ENCODE measurements at places on chromosomes 6 and 20.

DNA sequence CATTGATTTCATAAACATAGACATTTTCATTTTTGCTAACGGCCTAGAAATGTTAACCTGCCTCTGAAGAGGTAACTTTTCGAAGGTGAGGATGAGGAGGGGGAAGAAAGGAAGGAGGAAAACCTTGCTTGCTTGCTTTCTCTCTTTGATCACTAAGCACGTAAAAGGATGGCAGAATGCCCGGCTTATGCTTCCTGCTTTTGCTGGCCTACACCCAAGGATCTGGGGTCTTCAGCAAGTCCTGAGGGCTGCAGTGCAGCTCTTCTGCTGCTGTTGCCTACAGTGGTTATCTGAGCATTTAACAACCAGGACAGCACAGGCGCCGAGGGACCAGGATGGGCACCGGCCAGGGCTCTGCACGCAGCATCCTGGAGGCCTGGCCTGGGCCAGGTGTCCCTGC lies 150.8 kb upstream of the TAB2 start:
- DNase-seq, result peak; percentile 37

- no peak for DNase-seq
Observed at GRCh38 chr20:39756828-39757227, 794.7 kb downstream of the DHX35 start.

DNA sequence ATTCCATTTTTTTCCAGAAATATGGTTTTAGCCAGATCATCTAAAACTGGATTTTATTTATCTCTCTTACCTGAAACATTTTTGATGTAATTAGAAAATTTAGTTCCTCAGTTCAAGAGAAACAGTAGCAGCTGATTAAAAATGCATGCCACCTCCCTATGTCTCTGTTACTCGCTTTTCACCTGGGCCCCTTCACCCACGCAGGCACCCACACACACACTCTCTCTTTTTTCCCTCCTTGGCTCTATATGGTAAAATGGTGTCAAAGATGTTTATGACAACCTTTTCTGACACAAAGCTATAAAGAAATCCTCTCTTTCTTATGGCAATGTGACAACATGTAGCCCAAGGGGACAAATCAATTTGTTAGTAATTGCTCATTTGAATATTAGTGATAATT lies 5.8 kb upstream of the SGK1 start:
- DNase-seq, result no peak

DNA sequence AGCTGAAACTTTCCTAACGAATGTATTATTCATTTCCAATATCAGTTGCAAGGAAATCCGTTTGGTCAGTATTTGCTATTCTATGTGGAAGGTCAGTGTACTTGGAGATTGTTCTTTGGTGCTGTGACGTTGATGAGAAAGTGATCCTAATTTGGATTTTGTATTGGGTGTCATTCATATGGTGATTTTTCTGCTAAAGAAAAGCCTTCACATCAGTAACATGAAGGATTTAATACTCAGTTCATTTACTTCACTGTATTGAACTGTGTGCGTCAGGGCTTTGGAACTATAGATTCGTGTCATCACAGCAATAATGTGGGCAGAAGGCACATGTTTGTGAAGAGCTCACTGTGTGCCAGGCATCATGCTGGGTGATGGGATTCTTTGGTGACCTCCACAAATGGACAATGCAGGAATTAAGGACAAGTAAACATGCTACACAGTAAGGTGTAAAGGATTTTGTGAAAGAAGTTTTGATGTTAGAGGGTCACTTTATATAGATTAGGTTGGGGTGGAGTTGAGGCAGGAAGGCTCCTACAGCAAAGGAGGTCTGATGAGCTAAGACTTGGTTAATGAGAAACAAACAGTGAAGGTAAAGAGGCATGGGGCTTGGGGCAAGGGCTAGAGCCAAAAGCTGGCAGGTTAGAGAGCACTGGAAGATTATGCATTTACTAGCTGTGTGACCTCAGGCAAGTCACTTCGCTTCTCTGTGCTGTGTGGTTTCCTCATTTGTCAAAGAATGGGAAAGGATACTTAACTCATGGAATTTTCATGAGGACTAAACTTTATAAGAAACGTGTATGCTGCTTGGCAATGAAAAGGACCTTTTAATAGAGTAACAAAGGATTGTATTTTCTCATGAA lies 12.1 kb downstream of the ARID1B start:
- DNase-seq, result no peak

GRCh38 chr6:53834132-53834531 lies 39.3 kb downstream of the LRRC1 start:
- no peak for DNase-seq

GRCh38 chr6:38187325-38187724 lies 367.8 kb downstream of the ZFAND3 start:
- no peak for DNase-seq

DNA sequence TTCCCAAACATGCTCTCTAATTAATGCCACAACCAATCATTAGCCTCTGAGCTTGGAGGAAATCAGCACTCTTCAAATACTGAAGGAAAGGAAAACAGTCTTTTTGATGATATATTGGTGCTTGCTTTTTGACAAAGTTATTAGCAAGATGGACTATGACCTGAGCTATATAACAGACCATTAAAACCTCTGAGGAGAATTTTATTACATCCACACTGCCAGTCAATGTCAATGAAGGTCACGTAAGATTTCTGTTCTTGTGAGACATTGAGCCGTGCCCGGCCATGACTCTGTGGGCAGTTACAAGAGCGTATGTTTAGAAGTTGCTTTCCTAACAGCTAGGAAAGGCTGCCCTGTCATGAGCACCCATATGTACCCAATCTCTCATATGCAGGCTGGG lies 659.0 kb downstream of the UTRN start:
- DNase-seq, result no peak

DNA sequence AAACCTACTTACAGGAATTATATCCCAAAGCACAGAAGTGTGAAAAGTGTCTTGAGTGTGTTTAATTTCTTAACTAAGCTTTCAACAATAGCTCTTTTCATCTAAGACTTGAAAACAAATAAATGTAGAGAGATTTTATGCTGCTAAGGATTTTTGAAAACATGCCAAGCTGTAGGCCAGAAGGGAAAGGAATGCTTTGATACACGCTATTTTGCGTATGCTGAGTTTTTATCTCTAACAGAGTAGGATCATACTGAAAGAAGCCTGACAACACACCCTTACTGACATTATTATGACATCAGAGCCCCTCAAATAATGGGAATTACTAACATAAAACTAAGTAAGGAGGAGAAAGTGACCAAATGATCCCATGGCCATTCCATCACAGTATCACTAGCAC lies 265.5 kb downstream of the KHDC1L start:
- DNase-seq, result no peak

GRCh38 chr6:4100655-4101054 lies 21.7 kb upstream of the FAM217A start:
- DNase-seq, result no peak

DNA sequence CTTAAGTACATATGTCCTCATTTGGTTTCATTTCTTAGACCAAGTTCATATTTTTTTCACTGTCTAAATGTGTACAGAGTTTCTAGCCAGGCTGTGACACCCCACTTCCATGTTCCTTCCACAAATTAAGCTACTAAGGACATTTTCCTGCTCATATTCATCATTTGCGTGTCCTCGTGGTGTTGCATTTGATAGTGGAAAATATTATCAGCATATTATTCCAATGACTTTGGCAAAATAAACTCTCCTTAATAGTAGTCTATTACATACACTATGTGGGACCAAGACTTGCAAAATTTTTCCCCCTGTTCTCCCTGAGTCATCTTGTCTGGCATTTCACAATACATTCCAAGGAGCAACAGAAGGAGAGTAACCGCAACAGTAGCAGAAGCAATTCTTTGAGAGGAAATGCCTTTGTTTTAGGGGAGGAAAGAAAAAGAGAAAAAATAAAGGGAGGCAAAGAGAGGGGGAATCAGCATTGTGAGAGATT lies 599.2 kb downstream of the COL12A1 start:
- no peak for DNase-seq

GRCh38 chr6:50047026-50047425 lies 2.7 kb downstream of the DEFB112 start:
- DNase-seq, result no peak

DNA sequence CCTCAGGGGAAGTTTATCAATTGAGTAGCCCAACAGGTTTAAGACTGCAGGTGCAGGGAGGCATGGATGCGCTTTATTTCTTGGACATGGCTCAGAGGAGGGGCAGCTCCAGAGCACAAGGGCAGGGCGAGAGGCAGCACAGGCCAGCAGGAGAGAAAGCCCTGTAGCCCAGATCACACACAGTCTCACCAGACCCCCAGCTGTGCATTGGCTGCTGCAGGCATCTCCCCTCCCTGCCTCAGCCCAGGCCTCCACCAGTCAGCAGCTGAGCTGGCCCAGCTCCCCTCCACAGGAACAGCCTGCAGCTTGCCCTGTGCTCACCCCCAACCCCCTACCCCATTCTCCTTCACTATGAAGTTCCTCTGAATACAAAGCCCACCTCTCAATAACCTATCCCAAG lies 24.7 kb downstream of the MRPL14 start:
- DNase-seq, result no peak

DNA sequence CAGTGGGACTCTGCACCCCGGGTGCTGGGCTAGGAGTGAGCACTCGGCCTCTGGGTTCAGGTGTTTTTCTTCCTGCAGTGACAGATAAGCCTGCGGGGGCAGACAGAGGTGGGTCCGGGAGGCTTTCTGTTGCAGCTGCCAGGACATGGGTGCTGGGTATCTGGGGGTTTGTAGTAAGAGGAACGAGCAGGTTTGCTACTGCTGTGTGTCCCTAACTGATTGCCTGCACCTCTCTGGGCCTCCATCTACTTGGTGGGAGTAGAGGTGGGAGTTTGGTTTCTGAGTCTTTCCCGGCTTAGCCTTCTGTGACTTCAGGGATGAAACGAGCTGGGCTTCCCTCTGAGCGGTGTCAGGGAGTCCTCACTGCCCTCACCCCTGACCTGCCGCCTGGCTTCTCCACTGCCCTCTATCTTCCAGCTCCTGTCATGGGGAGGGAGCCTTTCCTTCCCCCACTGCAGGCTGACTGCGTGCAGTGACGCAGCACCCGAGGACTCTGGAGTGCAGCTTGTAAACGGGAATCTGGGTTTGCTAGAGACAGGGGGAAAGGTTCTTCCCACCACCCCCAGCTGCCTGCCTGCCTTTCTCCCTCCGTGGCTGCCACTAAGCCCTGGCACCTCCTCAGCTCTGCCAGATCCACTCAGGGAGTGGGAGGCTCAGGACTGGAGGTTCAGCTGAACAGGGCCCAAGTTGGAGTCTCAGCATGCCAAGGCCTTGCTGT lies 6.7 kb downstream of the DLGAP4 start:
- DNase-seq, result no peak

DNA sequence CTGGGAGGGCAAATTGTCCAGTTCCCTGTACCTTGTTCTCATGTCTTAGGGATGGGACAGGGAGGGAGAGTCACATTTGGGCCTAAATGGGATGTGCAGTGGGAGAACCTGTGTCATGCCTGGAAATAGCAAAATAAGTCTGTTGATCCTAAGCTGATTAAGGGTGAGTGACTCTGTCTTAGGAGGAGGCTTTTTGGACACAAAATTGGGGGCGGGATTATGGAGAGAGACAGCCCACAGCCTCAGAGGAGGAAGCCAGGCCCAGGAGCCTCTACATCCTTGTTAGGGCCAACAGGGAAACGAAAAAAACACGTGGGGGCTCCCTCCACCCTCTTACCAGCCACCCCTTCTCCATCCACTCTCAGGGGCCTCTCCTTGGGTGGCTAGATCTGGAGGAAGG lies 2.2 kb downstream of the KCNB1 start:
- DNase-seq, result no peak

DNA sequence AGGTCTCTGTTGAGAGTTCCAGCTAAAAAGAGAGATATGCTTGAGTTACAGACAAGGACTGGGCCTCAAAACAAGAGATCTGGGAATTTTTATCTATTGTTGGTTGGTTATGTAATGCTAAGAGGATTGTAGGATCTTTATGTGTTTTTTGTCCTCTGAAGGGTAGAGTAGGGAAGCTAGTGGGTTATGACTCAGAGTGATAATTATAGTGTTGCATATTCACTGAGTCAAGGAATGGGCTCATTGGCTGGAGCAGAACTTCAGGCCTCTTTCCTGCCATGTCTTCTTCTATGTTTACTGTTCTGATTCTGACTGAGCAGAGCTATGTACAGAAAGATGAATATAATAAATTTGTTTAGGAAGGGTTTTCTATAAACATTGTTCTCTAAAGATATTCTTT lies 66.1 kb upstream of the NOX3 start:
- DNase-seq, result no peak

DNA sequence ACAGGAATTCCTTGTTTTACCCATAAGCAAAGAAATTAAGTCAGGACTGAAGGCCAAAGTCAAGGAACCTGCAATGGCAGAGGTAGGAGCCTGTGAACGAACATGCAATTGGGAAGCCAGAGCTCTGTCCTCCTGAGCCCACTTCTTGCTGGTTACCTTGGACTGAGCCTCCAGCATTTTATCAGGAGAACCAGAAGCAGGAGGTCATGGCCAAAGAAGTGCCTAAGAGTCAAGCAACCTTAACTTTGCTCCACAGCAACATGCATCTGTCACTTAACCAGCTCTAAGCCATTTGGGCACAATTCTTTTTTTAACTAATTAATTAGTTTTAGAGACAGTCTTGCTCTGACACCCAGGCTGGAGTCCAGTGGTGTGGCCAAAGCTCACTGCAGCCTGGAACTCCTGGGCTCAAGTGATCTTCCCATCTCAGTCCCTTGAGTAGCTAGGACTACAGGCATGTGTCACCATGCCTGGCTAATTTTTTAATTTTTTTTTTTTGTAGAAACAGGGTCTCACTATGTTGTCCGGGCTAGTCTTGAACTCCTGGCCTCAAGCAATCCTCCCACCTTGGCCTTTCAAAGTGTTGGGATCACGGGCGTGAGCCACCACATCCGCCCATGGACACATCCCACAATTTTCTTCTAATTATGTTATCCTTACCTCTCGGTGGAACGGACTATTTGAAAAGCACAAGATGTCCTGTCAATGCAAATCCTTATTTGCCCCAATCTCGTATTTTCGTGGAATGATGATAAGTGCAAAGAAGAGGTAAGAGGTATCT lies 334.2 kb downstream of the CD83 start:
- no peak for DNase-seq

DNA sequence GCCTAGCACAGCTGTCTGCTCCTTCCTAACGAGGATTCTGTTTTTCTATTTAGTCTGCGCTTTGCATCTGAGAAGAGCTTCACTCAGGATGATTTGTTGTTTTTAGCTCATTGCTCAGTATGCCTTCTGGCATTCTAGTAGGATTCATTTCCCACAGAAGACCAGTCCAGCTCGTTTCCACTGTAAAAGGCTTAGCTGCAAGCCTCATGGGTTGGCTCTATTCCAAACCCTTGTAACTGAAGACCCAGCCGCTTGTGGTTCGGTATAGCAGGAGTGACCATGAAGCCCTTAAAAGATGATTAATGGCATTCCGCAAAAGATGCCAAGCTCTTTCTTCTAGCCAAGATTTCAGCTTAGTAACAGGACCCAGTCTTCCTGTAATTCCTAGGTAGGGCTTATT lies 7.2 kb downstream of the ADGRF1 start:
- DNase-seq, result no peak
